ENCODE measurements at places on chromosomes 3 and 15.

- peak; percentile 92 for DNase-seq
Measured at GRCh38 chr3:112111785-112112402, 21.2 kb downstream of the GCSAM start.

DNA sequence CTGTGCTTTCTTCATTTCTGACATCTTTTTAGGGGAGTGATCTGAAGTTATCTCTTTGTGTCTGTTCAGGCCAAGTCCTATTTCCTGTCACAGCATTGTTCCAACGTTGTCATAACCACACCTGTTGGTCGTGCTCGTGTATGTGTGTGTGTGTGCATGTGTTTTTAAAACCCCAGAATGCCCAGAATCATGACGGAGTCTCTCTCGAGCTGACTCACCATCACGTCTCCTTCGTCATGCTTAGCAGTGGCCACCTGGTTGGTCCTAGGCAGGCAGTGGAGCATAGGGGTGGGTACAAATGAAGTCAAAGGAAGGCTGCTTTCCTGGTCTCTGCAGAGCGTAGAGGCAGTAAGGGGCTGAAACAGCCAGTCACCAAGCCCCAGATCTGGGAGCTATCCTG lies 126.8 kb upstream of the ABHD17C start:
- no peak for DNase-seq

GRCh38 chr15:91348752-91349500 lies 248.9 kb downstream of the SV2B start:
- no peak for DNase-seq

DNA sequence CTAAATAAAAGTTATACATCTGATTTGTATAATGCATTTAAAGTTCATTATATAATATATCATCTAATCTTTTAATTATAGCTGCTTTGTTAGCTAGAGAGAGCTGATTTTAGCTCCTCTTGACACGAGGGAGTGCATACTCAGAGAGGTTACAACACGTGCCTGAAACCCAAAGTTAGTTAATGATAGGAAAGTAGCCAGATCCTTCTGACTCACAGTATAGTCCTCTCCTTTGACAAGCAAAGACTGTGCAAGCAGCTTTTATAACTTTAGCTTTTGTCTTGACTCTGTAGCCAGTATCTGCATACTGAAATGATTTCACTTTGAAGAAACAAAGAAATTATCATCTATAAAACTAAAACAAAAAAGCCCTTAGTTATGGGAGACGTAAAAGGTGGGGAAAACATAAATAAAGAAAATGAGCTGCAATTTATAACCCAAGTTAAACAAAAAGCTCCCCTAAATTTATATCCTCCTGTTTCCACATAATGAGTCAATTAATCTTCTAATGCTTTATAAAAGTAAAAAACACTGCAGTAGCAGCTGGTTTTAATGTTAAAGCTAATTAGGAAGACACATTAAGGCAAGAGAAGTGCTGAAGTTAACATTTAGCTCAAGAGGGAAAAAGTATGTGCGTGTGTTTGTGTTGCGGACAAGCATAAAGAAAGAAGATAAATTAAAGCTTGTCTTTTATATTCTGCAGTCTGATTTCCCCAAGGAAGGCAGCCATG lies 13.1 kb downstream of the GABRR3 start:
- no peak for DNase-seq
